ENCODE measurements at places on chromosomes 3 and 15.

DNA sequence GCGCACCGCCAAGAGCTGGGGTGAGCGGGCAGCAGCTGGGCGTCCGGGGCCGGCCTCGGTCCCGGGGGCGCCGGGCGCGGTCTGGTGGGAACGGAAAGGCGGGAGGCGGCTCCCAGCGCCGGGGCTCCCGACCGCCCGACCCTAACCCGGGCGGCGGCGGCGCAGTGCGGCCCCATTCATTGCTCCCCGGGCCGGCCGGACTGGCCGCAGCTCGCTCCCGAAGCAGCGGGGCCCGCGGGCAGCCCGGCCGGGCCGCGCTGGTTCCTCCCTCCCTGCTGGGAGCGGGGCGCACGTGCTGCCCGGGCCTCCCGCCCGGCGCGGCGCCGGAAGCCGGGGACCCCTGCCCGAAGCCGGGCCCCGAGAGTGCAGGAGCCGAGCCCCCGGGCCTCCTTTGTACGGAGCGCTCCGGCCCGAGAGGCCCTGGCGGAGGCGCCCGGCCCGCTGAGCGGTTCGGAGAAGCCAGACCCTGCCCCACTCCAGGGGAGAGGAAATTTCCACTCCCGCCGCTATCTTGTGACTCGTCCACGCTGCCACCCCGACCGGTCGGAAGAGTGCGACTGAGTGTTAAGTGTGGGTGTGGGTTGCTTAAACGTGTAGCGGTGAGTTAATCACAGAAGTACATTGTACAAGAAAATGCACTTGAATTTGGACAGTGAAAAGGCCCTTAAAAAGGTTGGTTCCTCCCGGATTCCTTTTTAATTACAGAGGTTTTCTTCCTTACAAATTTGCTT lies 613 bp downstream of the ATP1B3 start:
- peak; percentile 46 for DNase-seq

GRCh38 chr15:38069511-38070011 lies 135.1 kb downstream of the TMCO5A start:
- DNase-seq = no peak

- DNase-seq = no peak
These were observed 310.6 kb upstream of the PROK2 start for GRCh38 chr3:72095521-72095920.

DNA sequence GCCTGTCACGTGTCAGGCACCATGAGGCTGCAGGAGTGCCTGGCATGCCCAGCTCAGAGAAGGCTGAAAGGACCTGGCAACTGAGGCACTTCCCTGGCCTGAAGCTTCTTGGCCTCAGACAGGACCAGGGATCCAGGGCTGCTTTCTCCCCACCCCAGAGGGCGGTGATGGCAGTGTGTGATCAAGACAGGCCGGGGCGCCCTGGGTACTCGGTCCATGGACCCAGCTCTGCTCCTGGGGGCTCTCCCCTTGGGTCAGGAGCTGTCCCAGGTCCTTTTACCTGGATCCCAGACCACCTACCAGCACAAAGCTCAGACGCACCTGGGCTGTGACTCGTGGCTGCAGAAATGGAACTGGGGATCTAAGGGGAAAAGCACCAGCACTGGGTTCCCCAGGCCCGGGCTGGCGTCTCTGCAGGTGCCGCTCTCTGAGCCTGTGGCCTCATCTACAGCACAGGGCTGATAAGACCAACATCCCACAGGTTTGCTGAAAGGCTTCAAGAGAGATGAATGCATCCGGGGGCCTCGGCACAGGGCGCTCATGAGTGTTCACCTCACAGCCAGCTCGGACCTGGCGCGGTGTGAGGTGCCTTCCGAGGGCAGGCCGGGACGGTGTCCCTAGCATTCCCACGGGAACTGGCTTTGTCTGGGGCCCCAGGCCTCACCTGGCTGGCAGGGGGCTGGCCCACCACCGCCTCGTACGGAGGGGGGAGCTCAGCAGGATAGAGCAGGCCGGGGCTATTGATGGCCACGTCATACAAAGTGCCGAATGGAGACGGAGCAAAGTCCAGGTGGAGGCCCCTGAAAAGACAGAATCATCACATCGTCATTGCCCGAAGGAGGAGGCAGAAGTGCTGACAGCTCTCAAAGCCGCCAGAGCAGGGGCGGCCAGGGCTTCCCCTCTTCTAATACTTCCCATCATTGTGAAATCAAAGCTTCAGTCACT lies 133.6 kb downstream of the NSMCE3 start:
- DNase-seq = no peak

DNA sequence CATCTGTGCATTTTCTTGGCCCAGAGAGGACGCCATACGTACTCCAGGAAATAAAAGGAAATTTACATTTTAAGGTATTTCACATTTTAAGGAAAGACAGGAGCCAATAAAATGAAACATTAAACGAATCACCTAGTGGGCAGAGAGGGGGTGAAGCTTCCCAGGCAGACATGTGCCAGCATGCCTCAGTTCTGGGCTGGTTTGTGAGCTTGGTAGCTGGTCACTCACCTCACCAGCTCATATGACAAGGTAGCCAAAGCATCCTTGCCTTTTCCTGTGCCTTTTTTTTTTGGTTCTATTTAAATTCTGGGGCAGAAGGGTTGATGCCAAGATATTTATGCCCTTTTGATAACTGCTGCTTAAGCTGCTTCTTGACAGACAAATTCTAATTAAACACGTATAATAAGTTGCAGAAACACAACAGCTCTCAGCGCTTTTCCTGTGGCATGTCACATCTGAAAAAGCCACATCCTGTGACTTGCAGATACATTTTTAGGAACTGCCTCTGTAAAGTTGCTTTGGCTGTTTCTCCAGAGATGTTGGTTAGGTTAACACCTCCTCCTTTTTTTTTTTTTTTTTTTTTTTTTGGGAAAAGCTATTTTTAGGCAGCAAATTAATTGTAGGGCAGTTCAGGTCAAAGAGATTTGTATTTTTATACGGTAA lies 218.6 kb downstream of the PDCD6IP start:
- peak; percentile 13 for DNase-seq

GRCh38 chr15:68765602-68766368 lies 54.9 kb downstream of the ANP32A start:
- no peak for DNase-seq

GRCh38 chr3:149271669-149272068 lies 50.0 kb upstream of the CP start:
- no peak for DNase-seq

- no peak for DNase-seq
These were observed 920.7 kb upstream of the NR2F2 start for GRCh38 chr15:95409626-95410310.
